ENCODE measurements at places on chromosomes 5 and 9. TPM values are rescaled to one million over a fixed set of nuclear protein-coding genes. Genes with fewer than 3 reads are reported as not detected.

DNA sequence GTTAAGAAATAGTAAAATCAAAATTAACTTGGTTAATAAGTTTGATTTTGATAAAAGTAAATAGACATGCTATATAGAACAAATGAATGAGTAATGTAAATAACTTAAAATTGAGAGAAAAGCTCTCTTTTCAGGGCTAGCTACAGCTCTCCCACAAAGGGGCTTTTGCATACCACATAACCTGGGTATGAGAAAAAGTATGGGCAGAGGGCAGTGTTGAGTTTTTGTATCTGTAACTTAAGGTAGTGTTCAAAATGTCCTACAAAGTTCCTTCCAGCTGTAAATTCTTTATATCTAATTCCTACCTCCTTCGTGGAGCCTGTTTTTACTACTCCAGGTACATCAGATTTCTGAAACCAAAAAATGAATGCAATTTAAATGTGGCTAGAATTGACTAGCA is 18.9 kb upstream of the TTC33 start:
- no peak for DNase-seq

DNA sequence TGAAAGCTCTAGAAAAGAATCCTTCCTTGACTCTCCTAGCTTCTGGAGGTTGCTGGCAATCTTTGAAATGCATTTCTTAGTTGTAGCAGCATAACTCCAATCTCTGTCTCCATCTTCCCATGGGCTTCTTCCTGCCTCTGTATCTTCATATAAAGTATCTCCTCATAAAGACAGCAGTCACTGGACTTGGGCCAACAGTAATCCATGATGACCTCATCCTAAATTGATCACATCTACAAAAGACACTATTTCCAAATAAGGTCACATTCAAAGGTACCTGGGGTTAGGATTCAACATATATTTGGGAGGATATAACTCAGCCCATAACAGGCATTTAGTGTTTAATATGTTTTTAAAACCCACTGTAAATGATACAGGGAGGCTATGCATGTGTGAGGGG is 123.3 kb downstream of the MLLT3 start:
- DNase-seq, result no peak

DNA sequence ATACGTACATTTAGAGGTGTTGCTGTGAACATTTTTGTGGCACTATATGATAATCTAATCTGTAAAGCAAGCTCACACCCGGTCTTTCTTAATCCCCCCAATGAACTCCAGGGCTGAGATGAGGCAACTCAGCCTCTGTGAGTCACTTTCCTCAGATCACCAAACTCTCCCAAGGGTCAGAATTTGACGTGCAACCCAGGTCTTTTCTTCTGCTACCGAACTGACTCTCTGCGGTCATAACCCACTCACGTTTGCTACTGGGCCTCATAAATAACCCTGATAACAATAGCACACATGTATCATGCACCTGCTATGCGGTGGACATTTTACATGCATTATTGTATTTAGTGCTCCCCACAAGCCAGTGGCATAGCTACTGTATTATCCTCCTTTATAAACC is 153.1 kb downstream of the DROSHA start:
- DNase-seq, result no peak

GRCh38 chr5:137320056-137321045 is 178.8 kb downstream of the SPOCK1 start:
- DNase-seq, result no peak

The ZFP2 gene
- 0.48 TPM for total RNA-seq
